ENCODE measurements at places on chromosomes 7 and 10. TPM values are rescaled to one million over a fixed set of nuclear protein-coding genes. Genes with fewer than 3 reads are reported as not detected.

Gene GIMAP1
- 11.8 TPM for total RNA-seq

Gene MUC12
- total RNA-seq: not detected

GRCh38 chr7:1329966-1330800, 97.5 kb downstream of the UNCX start:
- DNase-seq: no peak

GRCh38 chr10:27826369-27826768, 80.8 kb upstream of the MKX start:
- DNase-seq: no peak

GRCh38 chr10:75505840-75506506, 74.5 kb downstream of the LRMDA start:
- no peak for DNase-seq

GRCh38 chr10:59314268-59314667, 48.1 kb downstream of the FAM13C start:
- no peak for DNase-seq

Gene CLCN1
- not detected for total RNA-seq

- peak; percentile 7 for DNase-seq
Measured at GRCh38 chr10:49161411-49161997, 26.7 kb downstream of the TMEM273 start.

- DNase-seq: no peak
Measured at GRCh38 chr7:157684157-157684908, 347.5 kb downstream of the DNAJB6 start.

DNA sequence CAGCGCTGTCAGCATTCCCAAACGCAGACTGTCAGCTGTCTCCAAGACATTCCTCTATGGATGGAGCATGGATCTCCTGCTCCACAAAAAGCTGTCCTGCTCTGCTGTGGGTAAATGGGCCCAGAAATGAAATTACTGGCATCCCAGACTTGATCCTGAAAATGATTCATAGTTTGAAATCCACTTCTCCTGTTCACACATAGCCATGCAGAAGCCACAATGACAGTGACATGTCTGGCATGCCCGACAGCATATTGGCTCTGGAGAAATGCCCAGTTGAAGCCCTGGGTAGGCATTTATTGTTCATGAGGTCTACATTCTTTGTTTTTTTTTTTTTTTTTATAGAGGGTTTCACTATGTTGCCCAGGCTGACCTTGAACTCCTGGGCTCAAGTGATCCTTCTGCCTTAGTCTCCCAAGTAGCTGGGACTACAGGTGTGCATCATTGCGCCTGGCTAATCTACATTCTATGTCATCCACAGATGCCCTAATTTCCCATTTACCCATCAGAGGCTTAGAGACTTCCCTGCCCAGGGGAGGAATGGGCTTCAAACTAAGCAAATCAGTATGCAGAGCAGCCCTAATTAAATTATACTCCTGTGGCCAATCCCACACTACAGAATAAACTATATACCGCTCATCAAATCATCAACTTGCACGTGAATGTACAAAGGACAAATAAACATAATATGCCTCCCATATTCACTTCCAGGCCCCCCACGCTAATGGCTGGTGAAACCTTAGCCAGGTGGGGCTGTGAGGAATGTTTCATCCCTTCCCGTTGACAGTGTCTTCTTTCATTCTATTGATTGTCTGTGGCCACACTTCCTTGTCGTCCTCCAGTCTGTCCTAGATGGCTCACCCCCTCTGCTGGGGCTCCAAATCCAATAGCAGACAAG, 61.8 kb upstream of the EEPD1 start:
- no peak for DNase-seq

GRCh38 chr7:125154930-125155329, 225.3 kb upstream of the POT1 start:
- no peak for DNase-seq

Gene DLX6
- total RNA-seq: not detected

Gene LRRTM3
- total RNA-seq: not detected

- DNase-seq: peak; percentile 5
Measured at GRCh38 chr10:81848514-81848913, 26.5 kb upstream of the NRG3 start.

DNA sequence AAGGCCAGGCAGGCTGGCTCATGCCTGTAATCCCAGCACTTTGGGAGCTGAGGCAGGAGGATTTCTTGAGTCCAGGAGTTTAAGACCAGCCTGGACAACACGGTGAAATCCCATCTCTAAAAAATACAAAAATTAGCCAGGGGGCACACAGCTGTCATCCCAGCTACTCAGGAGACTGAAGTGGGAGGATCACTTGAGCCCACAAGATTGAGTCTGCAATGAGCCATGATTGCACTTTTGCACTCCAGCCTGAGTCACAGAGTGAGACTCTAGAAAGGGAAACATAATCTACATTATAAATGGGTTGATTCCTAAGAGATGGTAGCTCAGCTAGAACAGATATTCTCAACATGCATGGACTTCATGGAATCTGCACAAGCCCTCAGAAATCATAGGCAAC, 6.3 kb upstream of the LIPF start:
- no peak for DNase-seq

- DNase-seq: no peak
Measured at GRCh38 chr10:96832721-96833219, 672 bp downstream of the LCOR start.

DNA sequence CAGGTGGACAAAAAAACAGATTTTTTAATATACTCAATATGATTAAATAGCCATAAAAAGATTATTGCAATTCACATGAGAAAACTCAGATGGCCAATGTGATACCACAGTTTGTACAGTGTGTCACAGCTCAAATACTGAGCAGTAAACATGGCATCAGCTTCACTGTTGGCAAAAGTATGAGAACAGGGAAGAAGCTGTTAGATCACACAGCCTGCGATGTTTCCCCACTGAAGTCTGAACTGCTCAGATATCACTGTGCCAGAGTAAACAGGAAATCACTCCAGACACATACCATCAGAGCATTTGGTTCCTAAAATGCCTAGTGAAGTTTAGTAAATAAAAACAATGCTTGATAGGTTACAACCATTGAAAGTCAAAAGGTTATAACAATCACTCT, 347.8 kb downstream of the ETV1 start:
- no peak for DNase-seq

Gene SAMD9
- total RNA-seq: 6.8 TPM

Gene FXYD4
- not detected for total RNA-seq

- no peak for DNase-seq
Measured at GRCh38 chr10:8183241-8183704, 128.8 kb downstream of the GATA3 start.

GRCh38 chr10:17255512-17255911, 27.5 kb downstream of the VIM start:
- DNase-seq: no peak

Gene TCAF2
- total RNA-seq: 7.1 TPM

GRCh38 chr10:100148353-100149211, 37.2 kb downstream of the ERLIN1 start:
- no peak for DNase-seq

DNA sequence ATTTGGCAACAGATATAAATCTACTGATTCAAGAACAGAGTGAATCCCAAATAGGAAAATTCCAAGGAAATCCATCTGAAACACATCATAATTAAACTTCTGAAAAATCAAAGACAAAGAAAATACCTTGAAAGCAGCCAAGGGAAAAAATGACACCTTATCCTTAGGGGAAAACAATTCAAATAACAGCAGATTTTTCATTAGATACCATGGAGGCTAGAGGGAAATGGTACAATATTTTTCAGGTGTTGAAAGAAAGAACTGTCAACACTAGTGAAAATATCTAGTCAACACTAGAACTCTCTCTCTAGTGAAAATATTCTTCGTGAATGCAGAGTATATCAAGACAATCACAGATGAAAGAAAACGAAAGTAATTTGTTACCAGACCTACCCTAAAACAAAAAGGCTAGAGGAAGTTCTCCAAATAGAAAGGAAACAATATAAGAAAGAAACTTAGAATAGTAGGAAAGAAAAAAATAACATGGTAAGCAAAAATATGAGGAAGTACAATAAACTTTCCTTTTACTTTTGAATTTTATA, 5.7 kb upstream of the FAM241B start:
- DNase-seq: no peak
